Fibroblast of pulmonary artery (primary cell): ENCODE measurements at places on chromosomes 4 and X.

GRCh38 chr4:44438687-44439086, 9.9 kb downstream of the KCTD8 start:
- DNase-seq, result no peak

DNA sequence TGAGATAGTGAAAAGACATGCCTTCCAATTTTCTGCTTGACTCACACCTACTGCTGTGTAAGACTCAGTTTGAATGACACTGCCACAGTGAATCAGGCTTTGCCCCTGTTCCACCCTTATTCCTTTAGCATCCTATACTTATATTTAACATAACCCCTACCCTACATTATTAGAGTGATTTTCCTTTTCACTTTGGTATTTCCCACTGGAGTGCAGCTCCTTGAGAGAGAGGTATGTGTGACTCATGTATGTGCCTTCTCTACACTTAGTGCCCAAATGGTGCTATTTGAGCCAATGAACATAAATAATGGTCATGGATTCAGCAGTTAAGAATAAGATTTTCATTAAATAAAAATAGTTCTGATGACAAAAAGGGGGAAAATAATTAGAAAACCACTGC, 69.5 kb downstream of the RRAGB start:
- no peak for DNase-seq

DNA sequence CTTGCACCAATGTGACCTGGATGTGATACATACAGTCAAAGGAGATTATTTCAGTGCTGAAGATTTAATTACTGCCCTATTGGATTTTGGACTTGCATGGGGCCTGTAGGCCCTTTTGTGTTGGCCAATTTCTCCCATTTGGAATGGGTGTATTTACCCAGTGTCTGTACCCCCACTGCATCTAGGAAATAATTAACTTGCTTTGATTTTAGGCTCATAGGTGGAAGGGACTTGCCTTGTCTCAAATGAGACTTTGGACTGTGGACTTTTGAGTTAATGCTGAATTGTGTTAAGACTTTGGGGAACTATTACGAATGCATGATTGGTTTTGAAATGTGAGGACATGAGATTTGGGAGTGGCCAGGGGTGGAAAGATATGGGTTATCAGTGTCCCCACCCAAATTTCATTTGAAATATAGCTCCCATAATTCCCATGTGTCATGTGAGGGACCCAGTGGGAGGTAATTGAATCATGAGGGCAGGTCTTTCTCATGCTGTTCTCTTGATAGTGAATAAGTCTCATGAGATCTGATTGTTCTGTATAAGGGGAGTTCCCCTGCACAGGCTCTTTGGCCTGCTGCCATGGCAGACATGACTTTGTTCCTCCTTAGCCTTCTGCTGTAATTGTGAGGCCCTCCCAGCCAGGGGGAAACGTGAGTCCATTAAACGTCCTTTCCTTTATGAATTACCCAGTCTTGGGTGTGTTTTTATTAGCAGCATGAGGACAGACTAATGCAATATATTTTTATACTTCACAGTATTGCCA, 362.2 kb upstream of the SPANXN4 start:
- no peak for DNase-seq

GRCh38 chrX:118974908-118975671, 672 bp downstream of the LONRF3 start:
- DNase-seq, result peak; percentile 13

DNA sequence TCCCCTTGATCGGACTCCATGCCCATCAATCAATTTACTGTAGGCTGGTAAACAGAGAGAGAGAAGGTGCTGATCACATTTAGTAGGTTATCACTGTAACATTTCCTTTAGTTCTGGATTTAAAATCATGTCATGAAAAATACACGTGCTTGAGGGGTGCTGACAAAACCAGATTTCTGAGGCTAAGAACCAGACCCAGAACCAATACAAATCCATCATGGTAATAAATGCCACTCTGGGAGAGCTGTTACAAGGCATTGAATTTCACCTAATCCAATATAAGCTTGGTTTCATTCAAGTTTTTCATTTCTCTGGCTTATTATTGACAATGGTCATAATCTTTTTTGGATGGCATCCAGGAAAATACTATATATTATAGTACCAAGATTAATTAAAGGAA, 54.5 kb downstream of the FBXO8 start:
- DNase-seq, result no peak

GRCh38 chr4:6576932-6577331, 1.9 kb downstream of the MAN2B2 start:
- DNase-seq, result no peak

- DNase-seq, result no peak
These were observed 759.6 kb upstream of the NDST4 start for GRCh38 chr4:115873048-115873447.

DNA sequence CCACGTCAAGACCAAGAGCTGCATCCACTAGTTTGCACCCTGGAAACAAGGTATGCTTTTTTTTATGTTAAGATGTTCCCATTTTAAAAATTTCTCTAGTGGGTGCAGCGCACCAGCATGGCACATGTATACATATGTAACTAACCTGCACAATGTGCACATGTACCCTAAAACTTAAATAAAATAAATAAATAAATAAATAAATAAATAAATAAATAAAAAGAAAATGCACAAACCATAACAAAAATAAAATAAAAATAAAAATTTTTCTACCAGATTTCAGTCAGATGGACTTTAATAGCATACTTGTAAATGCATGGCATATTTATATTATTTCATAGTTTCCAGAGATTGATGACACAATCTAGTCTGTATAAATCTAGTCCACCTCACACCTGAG, 1.9 kb upstream of the PRR27 start:
- DNase-seq, result no peak

DNA sequence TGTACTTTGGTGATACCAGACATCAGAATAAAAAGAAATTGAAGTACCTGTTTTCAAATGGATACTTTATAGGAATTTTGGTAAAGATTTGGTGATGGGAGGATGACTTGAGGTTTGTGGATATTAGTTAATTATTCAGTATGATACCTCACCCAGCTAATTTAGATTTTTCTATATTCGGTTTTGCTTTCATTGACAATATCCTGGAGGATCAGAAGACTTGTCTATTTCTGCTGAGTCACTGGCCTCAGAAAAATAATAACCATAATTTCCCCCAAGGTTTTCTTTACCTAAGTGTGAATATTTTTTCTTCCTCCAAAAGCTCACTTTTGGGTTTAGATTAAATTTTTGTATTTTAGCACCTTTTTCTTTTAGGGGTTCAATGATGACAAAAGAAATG, 100.2 kb downstream of the EGF start:
- no peak for DNase-seq

- no peak for DNase-seq
These were observed 90.2 kb downstream of the SHOX start for GRCh38 chrX:720825-721224.

- DNase-seq, result peak; percentile 37
These were observed 206.7 kb downstream of the RASL11B start for GRCh38 chr4:53068755-53069330.

- DNase-seq, result no peak
These were observed 46.8 kb downstream of the WDR44 start for GRCh38 chrX:118392716-118393115.

DNA sequence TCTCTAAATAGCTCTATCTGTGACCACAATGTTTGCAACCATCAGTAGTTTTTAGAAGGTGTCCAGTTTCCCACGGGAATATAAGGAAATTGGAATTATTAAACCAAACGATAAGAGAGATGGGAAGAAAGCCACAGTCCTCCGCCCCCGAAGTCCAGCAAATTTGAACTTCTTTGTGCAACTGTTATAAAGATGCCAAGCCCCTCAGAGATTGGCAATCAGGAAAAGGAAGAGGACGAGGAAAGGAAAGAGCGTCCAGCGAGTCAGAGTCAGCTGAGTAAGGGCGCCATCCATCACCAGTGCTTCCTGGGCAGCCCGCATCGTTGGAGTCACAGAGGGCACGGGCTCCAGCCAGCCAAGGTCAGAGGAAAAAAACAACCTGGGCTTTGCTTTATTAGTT, 35.7 kb downstream of the LDB2 start:
- DNase-seq, result no peak

GRCh38 chrX:51332188-51332942, at the start of gene NUDT10:
Gene NUDT10, plus strand, starts transcription at chrX:51332822. Its CDS starts 144 bp downstream, at chrX:51332966.
- DNase-seq, result peak; percentile 31

DNA sequence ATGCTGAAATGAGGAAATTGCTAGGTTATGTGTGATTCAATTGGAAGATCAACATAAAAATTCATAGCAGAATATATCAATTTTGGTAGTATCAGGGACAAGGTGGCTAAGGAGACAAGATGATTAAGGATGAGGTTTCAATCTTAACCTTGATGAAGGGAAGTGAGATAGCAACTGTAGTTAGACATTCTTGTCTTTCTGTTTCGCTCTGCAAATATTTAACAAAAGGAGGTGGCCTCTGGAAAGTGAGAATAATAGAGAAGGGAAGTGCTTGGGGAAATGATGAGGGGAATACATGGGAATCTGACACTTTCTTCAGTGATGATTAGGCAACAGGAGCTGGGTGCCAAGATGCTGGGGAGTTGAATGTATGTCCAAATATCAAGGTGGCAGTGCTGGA, 337.1 kb upstream of the PUDP start:
- DNase-seq, result no peak

GRCh38 chr4:67261971-67262370, 283.3 kb downstream of the CENPC start:
- DNase-seq, result no peak

DNA sequence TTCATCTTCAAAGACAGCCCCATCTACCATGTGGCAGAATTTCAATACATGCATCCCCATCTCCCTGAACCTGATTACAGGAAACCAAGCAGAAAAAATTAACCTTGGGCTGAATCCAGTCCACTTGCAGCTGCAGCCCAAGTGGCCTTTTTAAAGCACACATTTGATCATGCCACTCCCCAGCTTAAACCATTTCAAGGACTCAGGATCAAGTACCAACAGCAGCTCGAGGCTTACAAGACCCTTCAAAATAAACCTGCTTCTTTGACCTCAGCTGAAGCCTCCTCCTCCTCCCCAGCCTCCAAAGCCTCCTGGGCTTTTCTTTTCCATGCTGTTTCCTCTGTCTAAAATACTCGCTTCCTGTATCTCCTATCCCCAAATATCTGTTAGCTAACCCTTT, 50.7 kb upstream of the KIT start:
- no peak for DNase-seq

GRCh38 chr4:139575072-139575471, 19.1 kb upstream of the SETD7 start:
- no peak for DNase-seq

DNA sequence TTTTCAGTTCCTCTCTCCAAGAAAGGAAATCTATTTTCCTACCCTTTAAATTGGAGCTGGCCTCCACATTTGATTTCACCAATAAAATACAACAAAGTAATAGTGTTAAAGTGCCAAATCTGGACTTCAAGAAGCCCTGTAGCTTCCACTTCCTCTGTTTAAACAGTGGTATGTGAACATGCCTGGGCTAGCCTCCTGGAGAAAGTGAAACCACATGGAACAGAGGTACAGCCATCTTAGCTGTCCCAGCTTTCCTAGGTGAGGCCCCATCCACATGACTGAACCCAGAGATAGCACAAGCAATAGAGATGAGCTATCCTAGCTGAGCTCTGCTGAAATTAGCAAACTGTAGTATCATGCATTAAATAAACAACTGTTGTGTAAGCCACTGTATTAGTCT, 131.8 kb upstream of the VCX start:
- DNase-seq, result no peak

DNA sequence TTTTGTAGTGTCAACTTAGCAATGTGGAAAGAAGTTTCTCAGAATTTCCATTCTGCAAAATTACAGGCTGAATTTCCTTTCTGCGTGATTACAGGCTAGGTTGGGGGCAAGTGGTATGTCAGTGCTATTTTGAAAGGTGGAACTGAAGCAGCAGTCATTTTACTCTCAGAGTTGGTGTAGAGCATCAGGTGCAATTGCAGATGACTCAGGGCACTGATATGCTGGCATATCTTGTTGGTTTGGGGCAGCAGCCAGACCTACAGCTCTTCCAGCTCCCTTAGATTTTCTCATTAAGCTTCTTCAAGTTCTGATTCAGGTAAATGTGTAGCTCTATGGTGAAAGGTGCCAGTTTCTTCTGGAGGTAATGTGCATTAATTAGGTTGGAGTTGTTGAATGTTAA, 930.7 kb upstream of the PCDH10 start:
- DNase-seq, result no peak

DNA sequence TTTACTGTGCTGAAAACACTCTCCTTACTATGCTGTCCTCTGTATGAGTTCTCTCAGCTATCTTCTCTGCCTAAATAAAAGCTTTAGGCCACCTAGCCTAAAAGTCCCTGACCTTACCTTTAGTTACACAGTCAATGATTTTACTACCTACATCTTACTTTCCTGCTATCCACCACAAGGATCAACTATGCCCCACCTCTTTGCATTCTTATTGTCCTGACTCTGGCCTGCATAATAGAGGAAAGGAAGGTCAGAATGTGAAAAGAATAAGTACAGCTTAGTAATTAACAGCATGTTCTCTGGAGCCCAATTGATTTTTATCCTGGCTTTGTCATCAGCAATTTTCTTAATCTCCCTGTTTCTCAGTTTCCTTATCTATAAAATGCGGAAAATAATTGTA, 1257.8 kb downstream of the RPA4 start:
- no peak for DNase-seq

GRCh38 chr4:172899861-172900260, 268.8 kb upstream of the GALNT7 start:
- DNase-seq, result no peak

GRCh38 chrX:54825716-54826438, 18.3 kb downstream of the MAGED2 start:
- no peak for DNase-seq
